Hematopoietic multipotent progenitor cell treated with erythropoietin and hydrocortisone succinate and interleukin-3 and kit ligand, for 4 days (in vitro differentiated cells): ENCODE measurements at places on chromosomes 5 and 9.

- DNase-seq: no peak
These were observed 18.3 kb upstream of the IGFBPL1 start for GRCh38 chr9:38442473-38443096.

GRCh38 chr5:177111720-177112394, 21.7 kb upstream of the NSD1 start:
- peak; percentile 72 for DNase-seq

GRCh38 chr5:151615431-151615830, 24.3 kb upstream of the FAT2 start:
- no peak for DNase-seq

- no peak for DNase-seq
These were observed 213.0 kb downstream of the CRB2 start for GRCh38 chr9:123568691-123569688.
